Hepatocyte (in vitro differentiated cells): ENCODE measurements at places on chromosomes 2 and 18.

DNA sequence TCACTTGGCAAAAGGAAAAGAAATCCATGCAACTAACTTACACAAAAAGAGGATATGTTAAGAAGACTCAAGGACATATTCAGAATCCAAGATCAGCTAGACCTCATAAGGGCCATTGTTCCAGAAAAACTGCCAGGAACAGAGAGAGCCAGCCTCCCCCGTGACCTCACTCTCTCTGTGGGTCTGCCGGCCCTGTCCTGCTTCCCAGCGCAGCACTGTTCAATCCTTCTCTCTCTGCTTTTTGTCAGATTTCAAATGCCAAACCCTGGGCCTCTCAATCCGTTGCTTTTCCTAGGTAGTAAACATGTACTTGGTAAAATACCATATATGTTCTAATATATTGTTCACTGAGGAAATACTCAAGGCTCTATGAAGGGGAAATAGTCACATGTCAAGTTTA is 40.0 kb upstream of the ACKR3 start:
- DNase-seq = no peak

DNA sequence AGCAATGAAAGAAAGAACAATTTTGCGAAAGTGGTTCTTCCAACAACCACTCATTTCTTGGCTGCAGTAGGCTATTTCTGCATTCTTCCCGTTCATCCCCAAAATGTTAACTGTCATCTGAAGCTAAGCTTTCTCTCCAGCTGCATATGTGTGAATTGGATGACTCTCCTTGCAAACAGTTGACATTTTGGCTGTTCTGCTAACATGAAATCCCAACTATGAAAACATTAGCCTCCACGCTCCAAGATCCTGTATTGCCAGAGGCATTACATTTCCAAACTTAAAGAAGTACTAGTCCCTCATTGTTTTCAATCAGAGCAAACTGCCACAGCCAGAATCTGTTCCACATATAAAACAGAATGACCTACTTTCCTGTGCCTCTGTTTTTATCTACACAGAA is 88.5 kb downstream of the TGIF1 start:
- no peak for DNase-seq

DNA sequence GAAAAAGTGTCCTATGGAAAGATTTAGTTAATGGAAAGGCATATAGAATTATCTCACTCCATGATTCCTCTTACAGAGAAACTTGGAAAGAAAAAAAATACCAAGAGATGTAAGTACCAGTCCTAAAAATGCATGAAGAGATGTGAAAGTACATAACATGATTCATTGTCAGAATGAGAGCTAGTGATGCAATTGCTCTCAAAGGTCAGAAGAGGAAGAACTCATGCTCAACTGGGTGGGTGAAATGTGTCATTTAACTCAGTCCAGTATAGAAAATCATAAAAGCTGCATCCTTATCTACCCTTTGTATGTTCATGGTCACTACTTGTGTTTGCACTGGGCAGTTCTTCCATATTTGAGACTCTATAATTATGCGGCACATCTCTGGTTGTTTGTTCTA is 300.0 kb upstream of the PIK3C3 start:
- peak; percentile 11 for DNase-seq

GRCh38 chr2:128373451-128374000 is 54.9 kb upstream of the HS6ST1 start:
- DNase-seq = no peak

DNA sequence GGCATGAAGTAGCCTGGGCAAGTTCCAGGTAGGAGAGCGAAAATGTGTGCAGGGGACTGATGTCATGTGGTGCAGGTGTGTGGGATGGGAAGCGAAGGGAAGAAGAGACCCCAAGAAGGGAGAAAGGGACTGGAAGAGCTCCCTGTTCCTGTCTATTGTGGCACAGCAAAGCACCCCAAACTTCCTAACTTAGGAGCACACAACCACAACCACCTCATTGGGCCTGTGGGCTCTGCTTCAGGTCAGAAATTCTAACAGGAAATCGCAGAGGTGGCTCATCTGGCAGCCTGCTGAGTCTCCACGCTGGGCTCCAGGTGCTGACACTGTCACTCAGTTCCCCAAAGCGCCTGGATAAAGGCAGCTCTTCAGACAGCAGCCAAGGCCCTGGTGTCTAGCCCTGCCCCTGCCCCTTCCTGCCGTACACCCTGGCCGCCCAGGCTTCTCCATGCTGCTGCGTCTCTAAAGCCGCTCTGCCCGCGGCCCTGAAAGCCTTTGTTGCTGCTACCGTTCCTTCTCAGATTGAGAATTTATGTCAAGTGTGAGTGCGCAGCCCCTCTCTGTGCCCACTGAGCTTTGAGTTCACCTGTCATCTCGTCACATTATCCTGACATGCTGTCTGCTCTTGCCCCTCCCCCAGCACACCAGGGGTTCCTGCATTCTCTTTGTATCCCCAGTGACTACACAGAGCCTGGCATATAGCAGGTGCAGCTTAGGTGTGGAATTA is 140.2 kb upstream of the BCL2L11 start:
- DNase-seq = no peak

DNA sequence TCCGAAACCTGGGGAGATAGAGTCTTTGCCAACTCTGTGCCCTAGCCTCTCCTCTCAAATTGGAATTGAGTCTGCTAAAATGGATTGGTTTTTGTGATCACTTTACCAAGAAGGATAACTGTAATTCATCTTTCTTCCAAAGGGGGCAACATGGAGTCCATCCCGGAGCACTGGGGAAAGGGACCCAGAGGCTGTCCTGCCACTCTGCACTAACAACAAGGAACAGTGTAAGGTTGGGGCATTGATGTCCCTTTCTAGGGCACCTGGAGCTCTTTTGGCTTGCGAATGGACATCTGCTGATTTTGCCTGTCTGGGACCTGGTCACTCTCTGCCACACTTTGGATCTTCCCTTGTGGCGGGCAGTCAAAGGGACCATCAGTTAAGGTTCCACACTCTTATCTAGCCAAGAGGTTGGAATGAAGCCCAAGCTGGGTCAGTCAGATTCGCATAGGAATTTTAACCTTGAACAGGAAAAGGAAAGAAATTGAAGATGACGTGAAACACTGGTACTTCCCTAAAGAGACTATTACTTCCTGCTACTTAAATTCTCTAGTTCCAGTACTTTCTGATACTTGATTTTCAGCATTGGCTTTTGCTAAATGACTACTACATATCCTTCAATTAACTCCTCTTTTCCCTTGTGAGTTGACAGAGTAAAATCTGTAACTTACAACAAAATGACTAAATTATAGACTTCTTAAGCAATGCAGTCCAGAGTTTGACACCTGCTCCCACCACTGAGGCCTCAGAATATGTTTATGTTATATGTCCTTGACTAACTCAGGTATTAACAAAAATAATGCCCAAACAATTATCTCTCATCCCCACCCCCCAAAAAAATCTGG is 64.7 kb upstream of the KLF7 start:
- DNase-seq = no peak

DNA sequence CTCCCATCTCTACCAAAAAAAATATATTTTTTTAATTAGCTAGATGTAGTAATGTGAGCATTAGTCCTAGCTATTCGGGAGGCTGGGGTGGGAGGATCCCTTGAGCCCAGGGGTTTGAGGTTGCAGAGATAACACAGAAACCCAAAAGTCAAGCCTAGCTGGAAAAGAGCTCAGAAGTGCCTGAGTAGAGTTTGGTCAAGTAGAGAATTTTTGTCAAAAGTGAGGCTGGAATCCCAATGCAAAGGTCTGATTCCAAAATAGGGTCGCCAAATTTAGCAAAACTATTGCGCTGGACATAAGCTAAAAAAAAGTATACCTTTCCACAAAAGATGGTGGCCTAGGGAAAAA is 15.5 kb upstream of the MSH6 start:
- no peak for DNase-seq
